ENCODE measurements at places on chromosomes 16 and 17.

DNA sequence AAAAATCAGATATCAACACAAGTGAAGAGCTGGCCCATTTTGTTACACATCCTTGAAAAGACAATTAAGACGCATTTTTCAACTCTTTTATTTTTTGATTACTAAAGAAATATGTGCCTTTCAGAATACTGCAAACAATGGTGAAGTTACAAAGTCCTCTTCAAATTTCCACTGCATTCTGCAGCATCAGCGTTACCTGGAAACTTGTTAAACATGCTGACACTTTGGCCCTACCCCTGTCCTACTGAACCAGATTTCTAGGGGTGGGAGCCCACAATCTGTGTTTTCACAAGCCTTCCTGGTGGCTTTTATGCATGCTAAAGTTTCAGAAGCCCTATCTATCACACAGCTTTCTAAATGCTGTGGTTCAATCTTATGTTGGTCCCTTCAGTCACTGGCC is 4.5 kb upstream of the CCL14 start:
- no peak for DNase-seq

DNA sequence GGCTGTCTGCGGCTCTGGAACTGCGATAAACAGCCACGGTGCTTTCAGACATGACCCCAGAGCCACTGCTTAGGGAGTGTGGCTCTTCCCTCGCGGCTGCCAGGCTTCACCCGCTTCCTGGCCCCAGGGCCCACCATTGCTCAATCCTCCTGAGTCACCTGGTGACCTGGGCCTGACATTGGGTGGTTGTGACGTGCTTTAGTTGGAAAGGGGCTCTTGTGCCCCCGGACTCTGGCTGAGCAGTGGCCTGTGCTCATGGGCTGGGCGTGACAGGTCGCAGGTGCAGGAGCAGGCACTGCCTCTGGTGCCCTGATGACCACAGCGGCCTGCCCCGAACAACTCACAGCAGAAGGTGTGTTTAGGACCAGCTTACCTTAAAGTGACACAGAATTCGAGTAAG is 8.6 kb upstream of the NUDT16L1 start:
- no peak for DNase-seq

DNA sequence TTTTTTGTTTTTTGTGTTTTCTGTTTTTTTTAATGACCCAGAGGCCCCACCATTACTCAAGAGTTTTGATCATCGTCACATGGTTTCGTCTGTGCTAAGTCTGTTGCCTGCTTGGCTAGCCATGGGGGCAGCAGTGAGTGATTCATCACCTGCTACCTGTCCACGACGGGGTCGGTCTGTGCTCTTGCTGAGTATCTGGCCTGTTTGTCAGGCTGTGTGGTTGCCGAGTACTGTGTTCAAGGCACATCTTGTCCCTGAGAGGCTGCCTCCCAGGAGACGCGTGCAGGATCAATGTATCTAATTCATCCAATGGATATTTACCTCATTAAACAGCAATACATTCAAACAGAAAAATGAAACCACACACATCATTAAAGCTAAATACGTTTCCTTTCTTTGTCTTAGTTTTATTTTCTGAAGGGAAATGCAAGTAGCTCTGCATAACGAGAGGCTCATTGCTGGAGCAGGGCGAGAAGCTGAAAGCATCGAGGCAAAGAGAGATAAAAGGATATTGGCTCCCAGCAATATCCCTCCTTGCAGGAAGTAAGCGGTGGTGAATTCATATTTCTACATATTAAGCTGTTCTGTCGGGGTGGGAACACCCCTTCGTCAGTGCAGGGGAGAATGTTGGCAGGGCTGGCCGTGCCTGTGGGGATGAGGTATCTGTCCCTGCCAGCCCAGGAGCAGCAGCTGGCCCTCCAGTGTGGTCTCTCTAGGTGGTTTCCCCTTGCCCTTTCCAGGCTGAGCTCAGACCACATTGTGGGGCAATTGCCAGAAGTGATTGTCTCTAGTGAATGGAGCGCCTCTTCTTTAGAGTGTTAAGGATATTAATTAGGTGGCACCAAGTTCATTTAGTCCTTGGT is 166.2 kb upstream of the ASIC2 start:
- DNase-seq: no peak

DNA sequence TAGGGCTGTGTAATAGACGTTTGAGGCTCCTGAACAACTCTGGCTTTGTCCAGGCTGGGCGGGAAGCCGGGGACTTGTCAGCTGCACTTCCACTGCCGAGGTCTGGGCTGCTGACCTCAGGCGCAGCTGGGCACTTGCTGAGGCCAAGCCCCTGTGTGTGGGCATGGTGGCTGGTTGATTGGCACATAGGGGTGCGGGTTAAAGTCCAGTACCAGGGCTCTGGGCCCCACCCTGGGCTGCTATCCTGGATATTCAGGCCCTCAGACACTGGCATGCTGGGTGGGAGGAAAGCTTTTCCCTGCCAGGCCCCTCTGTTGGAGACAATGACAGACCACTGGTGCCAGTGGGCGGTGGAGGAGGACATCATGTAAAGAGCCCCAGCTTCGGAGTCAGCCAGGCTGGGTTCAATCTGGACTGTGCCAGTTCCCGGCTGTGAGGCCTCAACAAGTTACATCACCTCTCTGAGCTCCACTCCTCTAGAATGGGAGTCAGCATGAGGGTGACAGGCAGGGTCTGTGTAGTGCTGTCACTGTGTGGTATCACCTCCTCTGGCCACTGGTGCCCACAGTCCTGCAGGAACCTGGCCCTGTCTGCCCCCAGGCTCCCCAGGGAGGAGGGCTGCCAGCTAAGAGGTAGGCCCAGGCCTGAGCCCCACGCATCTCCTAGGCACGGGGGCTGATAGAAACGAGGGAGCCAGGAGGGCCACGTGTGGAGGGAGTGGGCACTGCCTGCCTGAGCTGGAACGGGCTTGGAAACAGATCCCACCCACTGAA is 42.5 kb downstream of the PSME3IP1 start:
- DNase-seq: no peak

GRCh38 chr17:37740915-37741314 is 3.9 kb downstream of the HNF1B start:
- no peak for DNase-seq

GRCh38 chr17:42087042-42087701 is 11.1 kb downstream of the ZNF385C start:
- no peak for DNase-seq

DNA sequence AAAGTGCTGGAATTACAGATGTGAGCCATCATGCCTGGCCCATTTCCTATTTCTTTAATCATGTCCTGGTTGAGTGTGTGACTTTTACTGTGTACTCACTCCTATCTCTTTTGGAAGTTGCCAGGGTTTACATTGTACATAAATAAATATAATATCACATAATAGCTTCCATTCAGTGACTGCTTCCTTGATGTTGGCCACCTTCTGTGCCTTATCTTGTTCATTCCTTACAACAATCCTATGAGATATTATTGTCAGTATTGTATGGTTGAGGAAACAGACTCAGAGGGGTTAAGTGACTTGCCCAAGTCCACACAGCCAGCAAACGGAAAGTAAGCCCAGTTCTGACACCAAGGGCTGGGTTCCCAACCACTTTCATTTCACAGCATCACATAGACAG is 16.9 kb downstream of the TMC5 start:
- DNase-seq: no peak

DNA sequence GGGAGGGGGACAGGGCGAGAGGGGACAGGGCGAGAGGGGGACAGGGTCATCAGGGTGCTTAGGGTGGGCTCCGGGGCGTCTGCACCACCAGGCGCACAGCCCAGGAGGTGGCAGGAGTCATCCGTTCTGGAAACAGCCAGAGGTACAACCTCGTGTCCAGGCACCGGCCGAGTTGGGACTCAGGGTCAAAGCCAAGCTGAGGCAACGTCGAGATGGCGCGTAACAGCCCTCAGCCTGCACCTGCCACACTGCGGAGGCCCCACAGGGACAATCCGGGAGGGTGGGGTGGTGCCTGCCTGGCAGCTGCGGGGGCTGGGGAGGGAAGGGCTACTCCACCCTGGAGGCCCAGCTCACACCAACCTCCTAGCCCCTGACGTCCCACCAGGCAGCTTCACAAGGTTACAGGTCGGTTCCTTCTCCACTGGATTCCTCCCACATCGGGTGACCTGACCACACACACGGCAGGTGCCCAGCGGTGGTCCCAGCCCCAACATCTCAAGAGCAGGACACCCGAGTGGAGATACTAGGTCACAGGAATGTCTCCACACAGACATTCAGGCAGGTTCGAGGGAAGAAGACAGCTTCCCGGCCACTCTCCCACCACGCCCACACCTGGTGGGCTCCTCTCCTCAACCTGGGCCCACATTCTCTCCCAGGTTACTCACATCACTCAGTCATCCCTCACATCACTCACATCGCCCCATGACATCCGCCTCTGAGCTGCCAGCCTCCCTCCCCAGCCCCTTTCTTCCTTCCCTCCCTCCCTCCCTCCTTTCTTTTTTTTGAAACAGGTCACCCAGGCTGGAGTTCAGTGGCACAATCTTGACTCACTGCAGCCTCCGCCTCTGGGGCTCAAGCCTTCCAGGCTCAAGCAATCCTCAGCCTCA is 47.3 kb downstream of the RPH3AL start:
- peak; percentile 55 for DNase-seq

DNA sequence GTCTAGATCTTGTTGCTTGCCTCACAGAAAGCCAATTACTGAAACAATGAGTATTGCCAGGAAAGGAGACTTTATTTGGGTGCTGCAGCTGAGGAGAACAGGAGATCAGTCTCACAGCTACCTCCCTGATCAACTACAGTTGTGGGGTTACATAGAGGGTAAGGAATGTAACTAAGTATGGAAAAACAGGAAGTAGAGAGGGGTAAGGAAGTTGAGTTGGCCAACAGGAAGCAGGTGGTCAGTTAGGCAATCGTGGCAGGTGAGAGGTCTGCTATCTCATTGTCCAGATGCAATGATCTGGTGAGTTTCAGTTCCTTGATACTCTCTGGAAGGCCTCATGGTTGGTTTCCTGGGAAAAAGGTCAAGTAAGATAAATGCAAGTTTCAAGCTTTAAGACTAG is 333.1 kb upstream of the GOT2 start:
- DNase-seq: no peak

- DNase-seq: no peak
Measured at GRCh38 chr16:76899767-76900166, 291.2 kb upstream of the MON1B start.

- no peak for DNase-seq
Measured at GRCh38 chr16:13527332-13527731, 392.6 kb upstream of the ERCC4 start.

GRCh38 chr17:44932787-44933097 is 14.8 kb downstream of the KIF18B start:
- DNase-seq: no peak

- no peak for DNase-seq
Measured at GRCh38 chr16:49344401-49344800, 29.2 kb upstream of the C16orf78 start.

- DNase-seq: no peak
Measured at GRCh38 chr17:4045487-4045886, 81.2 kb upstream of the ATP2A3 start.

DNA sequence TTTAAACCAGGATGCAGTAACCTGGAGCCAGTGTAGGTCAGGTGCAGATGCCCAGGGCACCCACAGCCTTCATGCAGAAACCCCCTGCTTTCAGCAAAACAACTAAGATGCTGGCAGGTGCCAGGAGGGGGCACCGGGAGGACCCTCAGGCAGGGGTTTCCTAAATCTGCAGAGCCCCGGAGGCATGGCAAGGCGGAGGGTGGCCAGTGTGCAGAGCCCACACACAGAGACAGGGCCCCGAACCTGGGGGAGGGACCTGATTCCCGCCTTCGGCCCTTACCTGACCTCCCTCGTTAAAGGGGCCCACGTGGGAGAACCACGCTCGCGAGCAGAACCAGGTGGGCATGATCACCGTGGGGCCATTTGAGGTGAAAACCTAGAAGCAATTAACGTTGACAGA is 114.0 kb upstream of the METRNL start:
- DNase-seq: no peak

DNA sequence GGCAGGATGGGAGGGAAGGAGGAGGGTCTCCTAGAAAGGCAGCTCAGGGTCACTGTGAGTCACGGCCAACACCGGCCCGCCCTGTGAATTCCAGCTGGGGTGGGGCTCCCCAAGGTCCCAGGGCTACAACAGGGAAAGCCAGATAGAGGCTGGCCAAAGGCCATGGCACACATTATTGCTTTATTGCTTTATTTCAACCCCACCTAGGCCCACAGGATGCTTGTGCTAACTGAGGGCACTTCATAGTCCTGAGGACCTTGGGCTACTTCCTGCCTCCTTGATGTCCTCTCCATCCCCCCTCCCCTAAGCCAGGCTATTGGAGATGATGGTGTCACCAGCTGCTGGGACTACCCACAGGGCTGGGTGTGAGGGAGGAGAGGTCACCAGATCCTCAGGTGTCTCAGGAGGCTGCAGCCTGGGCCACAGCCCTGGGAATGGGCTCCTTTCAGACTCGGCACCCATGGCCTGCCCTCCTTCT is 26.1 kb downstream of the LRRC75A start:
- DNase-seq: no peak

DNA sequence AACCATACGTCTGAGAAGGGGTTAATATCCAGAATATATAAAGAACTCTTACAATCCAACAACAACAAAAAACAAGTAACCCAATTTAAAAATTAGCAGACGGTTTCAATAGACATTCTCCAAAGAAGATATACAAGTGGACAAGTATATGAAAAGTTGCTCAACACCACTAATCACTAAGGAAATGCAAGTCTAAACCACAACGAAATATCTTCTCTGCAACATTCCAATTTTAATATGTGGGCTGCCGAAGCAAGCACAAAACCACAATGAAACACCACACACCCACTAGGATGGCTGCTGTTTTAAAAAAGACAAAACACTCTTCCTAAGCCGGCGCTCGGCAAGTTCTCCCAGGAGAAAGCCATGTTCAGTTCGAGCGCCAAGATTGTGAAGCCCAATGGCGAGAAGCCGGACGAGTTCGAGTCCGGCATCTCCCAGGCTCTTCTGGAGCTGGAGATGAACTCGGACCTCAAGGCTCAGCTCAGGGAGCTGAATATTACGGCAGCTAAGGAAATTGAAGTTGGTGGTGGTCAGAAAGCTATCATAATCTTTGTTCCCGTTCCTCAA is 5.9 kb upstream of the SLC13A2 start:
- no peak for DNase-seq

DNA sequence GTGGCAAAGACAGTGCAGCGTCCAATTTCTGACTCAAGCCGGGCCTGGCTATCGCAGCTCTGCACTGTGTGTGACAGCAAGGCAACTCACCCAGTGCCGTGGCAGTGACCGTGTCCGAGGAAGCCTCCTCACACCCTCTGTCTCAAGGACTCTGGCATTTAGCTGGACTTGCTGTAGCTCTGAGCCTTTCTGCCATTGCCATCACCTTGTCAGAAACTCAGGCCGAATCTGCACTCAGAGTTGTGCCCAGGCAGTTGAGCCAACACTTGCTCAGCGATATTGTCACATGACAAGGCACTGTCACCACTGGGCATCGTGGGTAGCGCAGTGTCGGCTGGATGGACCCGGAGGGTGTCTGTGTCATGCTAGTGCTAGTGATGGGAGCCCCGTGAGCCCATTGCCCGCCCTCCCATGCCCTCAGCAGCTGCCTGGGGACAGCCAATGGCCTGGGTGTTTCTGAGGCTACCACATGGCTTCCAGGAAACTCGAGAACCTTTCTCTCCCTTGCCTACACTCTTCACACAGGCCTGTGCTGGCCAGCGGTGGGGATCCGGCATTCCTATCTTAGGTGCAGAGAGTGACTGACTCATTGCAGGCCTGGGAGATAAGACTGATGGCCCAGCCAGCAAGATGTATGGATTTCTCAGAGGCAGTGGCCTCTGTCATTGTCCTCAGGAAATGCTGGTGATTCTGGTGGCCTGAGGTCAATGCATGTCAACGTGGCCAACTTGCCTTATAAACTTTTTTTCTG is 22.1 kb upstream of the STH start:
- DNase-seq: no peak

- no peak for DNase-seq
Measured at GRCh38 chr17:8489841-8490240, 54.2 kb downstream of the NDEL1 start.
